ENCODE measurements at places on chromosomes 3 and 15. TPM values are rescaled to one million over a fixed set of nuclear protein-coding genes. Genes with fewer than 3 reads are reported as not detected.

The TRPM7 gene
- polyA plus RNA-seq = 14.3 TPM

GRCh38 chr3:105686278-105686897 is 182.4 kb downstream of the CBLB start:
- H3K36me3 ChIP-seq = peaks cover 12% of the 10 kb centered on the region
- H3K27me3 ChIP-seq = no peaks in the 10 kb centered on the region
- no peak overlapping the region for H3K4me3 ChIP-seq
- DNase-seq = peak; percentile 17

GRCh38 chr15:36982430-36982829 is 117.9 kb downstream of the MEIS2 start:
- no peaks in the 10 kb centered on the region for H3K27me3 ChIP-seq
- DNase-seq = no peak
- H3K27ac ChIP-seq = no peak overlapping the region

DNA sequence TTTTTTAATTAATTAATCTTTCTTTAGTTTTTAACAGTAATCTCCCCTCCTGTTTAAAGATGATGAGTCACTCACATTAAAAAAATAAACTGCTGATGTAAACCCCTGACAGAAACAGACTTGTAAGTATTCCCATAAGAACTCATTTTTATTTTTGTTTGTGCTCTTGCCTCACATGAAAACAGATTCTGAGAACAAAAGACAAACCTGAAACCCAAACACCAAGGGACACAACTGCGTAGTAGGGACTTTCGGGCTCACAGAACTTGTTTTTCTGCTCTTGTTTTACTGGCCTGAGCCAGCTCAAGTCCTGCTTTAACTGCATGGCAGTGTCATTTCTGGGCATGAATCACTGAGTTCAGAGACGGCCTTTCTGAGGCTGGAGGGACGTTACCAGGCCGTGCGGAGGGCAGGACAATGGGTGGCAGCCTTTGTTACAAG is 600.8 kb downstream of the FOXP1 start:
- peaks cover 20% of the 10 kb centered on the region for H3K36me3 ChIP-seq
- H3K27me3 ChIP-seq = no peaks in the 10 kb centered on the region
- peaks cover 41% of the 10 kb centered on the region for H3K4me1 ChIP-seq
- no peak overlapping the region for H3K4me3 ChIP-seq
- DNase-seq = no peak
